ENCODE measurements at places on chromosomes 6 and 20.

GRCh38 chr6:49849213-49849907 lies 17.0 kb downstream of the CRISP1 start:
- no peak for DNase-seq

- DNase-seq = no peak
Measured at GRCh38 chr20:53074811-53075314, 102.7 kb downstream of the TSHZ2 start.

GRCh38 chr6:89045011-89045387 lies 35.6 kb upstream of the PNRC1 start:
- DNase-seq = peak; percentile 63

DNA sequence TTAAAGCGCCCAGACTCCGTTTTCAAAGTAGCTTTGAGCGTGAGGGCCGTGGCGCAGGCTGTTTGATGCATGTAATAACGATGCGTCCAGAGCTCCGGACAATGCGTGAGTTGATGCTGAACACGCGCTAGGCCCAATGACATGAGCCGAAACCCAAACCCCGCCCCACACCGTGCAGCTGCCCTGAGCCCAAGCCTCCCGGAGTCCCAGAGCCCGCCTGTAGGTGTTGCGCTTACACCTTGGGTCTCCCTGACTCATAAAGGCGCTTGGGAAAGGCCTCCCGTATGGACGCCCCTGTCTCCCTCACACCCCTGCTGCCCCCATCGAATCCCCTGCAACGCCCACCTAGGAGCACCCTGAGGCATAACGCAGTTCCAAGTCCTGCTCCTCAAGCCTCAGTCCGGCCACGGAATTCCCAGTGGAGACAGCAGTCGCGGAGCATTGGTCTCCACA lies 87.6 kb downstream of the ERMARD start:
- no peak for DNase-seq

- DNase-seq = no peak
Measured at GRCh38 chr6:142395266-142395665, 93.5 kb downstream of the ADGRG6 start.

DNA sequence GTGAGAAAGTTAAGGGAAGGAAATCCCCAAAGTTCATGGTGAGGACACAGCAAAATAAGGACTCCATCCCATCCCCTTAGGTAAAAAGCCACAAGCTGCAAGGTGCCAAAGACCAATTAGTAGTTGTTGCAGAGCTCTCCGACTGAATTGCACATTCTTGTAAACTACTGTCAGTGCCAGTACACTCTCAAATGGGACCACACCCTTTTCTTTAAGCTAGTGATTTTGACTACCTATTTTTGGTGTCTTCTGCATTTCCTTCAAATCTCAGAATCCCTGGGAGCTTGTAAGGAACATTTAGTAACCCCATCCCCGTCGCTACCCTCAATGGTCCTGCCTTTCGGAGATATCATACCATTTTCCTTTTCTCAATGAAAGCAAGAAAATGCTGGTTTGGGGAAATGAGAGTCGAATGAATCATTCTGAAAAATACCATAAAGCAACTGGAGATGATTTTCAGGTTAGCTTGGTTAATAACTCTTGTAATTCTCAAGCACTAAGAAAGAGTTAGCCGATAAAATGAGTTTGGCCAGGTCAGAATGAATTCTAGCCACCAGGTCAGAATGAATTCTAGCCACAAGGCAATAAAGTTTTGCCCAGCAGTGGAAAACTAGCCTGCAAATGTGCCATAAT lies 5.2 kb upstream of the HMGN3 start:
- no peak for DNase-seq

DNA sequence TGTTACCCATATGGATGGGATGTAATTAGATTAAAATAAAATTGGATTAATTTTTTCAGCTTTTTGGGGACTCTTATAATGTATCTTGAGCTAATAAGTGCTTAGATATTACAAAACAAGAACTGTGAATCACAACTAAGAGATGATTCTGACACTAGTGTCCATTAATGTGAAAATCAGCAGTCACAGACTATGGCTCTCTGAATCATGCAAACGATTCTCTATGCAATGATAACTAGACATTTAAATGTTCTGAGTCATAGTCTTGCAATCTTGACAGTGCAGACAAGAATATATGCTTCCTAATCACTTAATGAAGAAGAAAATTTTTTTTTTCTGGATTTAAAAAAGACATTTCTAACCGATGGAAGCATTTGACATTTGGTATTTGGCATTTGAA lies 82.2 kb upstream of the OPRM1 start:
- no peak for DNase-seq

DNA sequence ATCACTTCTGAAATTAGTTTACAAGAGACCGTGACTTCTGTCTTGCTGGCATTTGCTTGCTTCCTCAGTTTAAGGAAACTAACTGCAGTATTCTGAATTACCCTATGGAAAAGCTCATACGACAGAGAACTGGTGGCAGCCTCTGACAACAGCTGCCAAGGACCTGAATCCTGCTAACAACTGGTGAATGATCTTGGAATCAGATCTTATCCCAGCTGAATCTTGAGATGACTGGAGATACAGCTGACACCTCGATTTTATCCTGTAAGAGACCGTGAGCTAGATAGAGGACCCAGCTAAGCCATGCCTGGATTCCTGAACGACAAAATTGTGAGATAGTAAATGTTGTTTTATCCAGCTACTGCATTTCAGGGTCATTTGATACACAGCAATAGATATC lies 202.3 kb downstream of the OGFRL1 start:
- DNase-seq = no peak

- no peak for DNase-seq
Measured at GRCh38 chr6:93036835-93037234, 382.5 kb downstream of the EPHA7 start.

DNA sequence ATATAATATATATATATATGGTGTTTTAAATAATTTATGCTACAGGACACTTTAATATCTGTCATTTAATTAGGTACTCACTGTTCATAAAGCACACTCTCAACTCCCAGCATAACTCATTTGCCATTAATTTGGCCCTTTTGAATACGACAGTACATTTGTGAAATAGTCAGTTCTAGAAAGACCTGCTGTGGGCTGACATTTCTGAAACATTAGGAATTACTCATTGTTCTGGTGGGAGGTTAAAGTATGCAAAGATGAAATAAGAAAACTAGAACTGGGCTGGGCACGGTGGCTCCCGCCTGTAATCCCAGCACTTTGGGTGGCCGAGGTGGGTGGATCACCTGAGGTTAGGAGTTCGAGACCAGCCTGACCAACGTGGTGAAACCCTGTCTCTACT lies 497.5 kb downstream of the UTRN start:
- no peak for DNase-seq

GRCh38 chr6:105452924-105453756 lies 50.3 kb upstream of the PREP start:
- DNase-seq = no peak

Measured in heart left ventricle (tissue), 16 donors.